Uterus (tissue), 4 donors: ENCODE measurements at places on chromosomes 3 and 15. TPM values are rescaled to one million over a fixed set of nuclear protein-coding genes. Genes with fewer than 3 reads are reported as not detected.
A peak's percentile ranks its signal among the peaks of the same experiment; 100 is the strongest.

GRCh38 chr15:56805466-56806147 lies 72.3 kb upstream of the ZNF280D start:
- peak; percentile 27 for DNase-seq

GRCh38 chr3:63613561-63613960 lies 38.9 kb upstream of the SNTN start:
- DNase-seq = no peak

- no peak for DNase-seq
These were observed 31.5 kb downstream of the CNTN3 start for GRCh38 chr3:74582982-74583381.

DNA sequence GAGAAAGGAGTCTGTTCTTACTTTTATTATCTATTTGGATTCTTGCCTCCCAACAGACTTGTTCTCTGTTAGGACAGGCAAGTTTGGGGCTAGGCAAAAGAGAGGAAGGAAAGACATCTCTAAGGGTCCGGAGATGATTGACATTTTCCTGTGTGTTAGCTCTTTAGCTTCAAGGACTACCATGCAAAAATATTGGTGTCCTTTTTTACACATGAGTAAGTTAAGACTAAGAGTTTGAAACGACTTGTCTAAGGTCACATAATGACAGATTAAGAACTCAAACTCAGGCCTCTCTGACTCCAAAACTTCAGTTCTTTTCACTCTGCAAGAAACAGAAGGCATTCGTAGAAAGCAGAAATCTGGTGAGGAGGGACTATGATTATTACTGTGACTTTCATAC lies 5.9 kb downstream of the LMCD1 start:
- no peak for DNase-seq

TMED3 gene
- total RNA-seq = 15.3 TPM

PDE12 gene
- total RNA-seq = 19.6 TPM

FILIP1L gene
- 58.1 TPM for total RNA-seq

- DNase-seq = no peak
These were observed 36.2 kb upstream of the CLRN1 start for GRCh38 chr3:151008699-151009098.

DNA sequence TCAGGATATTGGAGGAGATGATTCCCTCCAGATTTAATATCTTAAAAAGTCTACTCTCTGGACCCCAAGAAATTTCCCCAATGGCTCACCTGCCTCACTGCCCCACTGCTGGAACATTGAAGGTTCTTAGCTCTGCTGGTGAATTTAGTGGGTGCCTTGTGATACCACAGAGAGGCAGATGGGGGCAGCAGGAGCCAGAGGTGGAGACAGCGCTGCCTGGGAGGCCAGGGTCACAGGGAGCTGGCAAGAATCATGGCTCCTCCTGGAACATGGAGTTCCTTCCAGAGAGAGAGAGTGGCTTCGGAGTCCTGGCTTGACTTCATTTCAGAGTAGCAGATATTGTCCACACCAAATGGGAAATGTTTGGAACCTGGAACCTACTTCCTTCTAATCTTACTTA lies 263.5 kb upstream of the CFAP20DC start:
- DNase-seq = no peak

CLDN18 gene
- total RNA-seq = not detected

DNA sequence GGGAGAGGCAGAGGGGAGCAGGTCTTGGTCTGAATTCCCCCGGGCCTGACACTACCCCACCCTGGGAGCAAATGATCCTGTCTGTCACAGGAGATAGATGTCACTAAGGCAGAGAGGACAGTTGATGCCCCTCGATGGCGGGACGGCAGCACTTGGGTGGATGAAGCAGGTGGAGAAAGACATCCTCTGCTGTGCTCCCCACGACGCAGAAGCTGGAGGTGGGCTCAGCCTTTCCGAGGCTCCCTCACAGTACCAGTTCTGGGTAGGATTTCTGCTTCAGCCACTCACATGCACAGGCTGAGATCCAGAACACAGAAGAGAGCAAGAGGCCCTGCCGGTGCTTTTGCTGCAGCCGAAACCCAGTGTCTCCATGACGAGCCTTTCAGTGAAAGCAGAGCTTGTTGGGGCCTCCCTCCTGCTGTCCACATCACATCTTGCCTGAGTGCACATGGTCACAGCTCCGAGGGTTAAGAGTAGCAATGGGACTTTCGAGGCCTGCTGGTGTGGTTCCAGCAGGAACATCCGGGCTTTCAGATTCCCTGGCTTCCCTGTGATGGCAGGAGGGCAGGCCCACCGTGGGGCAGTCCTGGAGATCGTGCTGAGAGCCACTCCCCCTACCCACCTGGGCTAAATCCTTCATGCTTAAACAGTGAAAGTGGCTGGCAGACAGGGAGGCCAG lies 107.3 kb upstream of the PRR20G start:
- DNase-seq = no peak

DNA sequence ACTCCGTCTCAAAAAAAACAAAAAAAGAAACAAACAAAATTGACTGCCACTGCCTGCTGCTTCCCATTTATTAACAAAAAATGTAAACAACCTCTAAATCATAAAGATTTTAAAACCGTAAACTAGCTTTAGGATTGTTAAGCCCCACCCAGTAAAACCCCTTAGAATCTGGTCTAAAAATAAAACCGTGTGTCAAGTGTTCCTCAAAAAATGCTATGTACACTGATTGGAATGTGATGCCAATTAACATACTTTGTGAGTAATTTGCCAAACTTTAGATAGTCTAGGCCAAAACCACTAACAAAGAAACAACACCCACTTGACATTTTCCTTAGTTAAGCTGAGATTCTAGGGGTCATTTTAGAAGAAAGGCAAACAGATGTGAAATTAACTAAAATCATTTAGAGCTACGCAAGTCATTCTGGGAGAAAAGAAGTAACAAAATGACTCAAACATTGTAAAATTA lies 5.3 kb downstream of the RAF1 start:
- no peak for DNase-seq

CNTN4 gene
- total RNA-seq = 4.4 TPM

- DNase-seq = no peak
These were observed 18.3 kb downstream of the CFAP161 start for GRCh38 chr15:81152339-81152738.

CELSR3 gene
- total RNA-seq = 3.4 TPM

ROBO2 gene
- 0.49 TPM for total RNA-seq

- DNase-seq = no peak
These were observed 406.0 kb upstream of the TMCO5A start for GRCh38 chr15:37528432-37528831.

MCF2L2 gene
- 4.1 TPM for total RNA-seq

DNA sequence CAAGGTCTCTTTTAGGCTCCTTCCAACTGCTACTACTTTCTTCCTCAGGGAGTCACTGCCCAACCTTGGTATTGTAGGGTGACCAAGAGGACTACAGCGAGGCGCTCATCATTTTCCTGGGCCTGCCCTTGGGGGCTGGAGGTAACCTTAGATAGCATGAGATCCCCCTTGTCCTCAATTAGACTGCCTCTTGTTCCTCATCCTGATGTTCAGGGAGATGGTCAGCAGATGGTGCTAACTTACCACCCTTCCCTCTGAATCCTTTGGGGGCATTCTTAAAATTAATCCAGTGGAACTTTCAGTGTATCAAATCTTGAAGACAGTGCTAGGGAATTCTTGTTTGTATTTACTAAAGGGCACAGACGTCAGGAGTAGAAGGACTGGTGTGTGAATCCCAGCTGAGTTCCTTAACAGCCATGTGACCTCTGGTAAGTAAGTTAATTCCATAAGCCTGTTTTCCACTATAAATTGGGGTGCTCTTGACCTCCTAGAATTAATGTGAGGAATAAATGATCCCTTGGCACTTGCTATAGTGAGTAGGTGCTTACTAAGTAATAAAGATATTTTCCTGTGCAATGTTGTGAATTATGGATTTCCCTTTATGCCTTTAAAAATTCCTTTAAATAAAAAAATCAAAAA lies 4.1 kb upstream of the CLPX start:
- no peak for DNase-seq

RBP2 gene
- not detected for total RNA-seq

DNA sequence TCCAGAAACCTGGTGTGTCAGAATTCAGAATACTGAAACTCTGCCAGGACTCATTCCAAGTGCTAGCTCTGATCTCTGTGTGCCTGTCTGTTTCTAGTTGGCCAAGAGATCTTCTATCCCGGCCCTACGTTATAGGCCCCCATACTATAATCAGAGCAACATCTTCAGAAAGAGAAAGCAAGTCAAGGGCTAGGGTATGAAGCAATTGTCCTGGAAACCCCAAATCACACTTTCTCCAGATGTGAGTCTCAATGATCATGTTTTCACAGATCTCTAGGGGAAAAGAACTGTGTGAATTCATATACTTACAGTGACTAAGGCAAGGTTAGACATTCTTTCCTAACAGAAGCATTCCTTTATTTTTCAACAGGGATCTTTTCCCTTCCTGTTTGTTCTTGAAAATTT lies 309.7 kb downstream of the SLC9A9 start:
- no peak for DNase-seq

BFSP2 gene
- total RNA-seq = not detected

- no peak for DNase-seq
These were observed 42.2 kb upstream of the TOPBP1 start for GRCh38 chr3:133703915-133704314.

GHSR gene
- not detected for total RNA-seq

VWA5B2 gene
- total RNA-seq = 0.35 TPM

TRH gene
- not detected for total RNA-seq

GRCh38 chr15:71469413-71469812 lies 340.9 kb upstream of the NR2E3 start:
- no peak for DNase-seq

LYZL4 gene
- total RNA-seq = not detected

FRMD5 gene
- not detected for total RNA-seq

DNA sequence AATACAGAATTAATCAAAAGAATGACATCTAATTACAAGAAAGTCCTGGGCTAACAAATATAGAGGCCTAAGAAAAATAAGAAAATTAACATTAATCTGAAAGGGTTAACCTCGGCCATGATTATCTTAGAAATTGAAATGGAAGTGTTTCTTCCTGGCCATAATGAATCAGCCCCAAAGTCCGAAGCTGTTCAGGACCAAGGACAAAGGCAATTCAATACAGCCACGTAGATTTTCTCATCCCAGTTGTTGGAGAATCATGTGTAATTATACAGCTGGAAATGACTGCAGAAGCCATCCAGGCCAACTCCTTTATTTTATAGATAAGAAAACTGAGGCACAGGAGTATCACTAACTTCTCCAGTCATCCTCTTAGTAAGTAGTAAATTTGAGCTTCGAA lies 38.0 kb upstream of the GBE1 start:
- no peak for DNase-seq

- no peak for DNase-seq
These were observed 198.7 kb upstream of the CMC1 start for GRCh38 chr3:28042707-28043106.

GRCh38 chr3:99783011-99783573 lies 34.6 kb upstream of the CMSS1 start:
- DNase-seq = no peak

DNA sequence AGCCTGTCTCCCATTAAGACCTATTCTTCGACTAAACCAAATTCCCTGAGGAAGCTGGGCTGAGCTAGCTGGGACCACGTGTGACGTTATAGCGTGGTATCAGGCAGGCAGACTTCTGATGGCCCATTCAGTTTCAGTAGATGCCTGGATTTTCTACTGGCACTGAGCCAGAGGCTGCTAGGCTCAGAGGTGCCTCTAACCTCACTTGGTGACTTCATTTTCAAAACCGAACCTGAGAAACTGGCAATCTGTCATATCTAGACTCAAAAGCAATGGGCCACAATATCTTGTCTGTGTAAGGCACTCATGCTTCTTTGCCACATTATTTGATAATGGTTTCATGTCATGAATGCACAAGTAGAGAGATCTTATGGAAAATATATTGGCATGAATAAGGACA lies 352.1 kb upstream of the AZI2 start:
- no peak for DNase-seq

NR2E3 gene
- not detected for total RNA-seq

- no peak for DNase-seq
These were observed 283.7 kb upstream of the PROK2 start for GRCh38 chr3:72068621-72069020.

DNA sequence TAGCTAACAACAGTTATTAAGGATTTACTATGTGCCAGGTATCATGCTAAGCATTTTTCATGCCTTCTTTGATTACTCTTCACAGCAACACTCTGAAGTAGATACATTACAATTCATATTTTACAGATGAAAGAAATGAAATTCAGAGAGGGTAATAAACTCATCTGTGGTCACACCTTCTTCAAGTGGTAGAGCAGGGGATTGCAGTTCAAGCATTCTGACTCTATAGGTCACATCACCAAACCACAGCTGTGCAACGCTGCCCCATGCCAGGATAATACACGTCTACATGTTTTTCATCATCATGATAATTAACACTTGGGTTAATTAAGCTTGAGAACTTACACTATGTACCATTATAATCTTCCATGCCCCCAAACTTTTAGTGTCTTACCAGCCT lies 98.5 kb downstream of the LRRC3B start:
- no peak for DNase-seq

DNA sequence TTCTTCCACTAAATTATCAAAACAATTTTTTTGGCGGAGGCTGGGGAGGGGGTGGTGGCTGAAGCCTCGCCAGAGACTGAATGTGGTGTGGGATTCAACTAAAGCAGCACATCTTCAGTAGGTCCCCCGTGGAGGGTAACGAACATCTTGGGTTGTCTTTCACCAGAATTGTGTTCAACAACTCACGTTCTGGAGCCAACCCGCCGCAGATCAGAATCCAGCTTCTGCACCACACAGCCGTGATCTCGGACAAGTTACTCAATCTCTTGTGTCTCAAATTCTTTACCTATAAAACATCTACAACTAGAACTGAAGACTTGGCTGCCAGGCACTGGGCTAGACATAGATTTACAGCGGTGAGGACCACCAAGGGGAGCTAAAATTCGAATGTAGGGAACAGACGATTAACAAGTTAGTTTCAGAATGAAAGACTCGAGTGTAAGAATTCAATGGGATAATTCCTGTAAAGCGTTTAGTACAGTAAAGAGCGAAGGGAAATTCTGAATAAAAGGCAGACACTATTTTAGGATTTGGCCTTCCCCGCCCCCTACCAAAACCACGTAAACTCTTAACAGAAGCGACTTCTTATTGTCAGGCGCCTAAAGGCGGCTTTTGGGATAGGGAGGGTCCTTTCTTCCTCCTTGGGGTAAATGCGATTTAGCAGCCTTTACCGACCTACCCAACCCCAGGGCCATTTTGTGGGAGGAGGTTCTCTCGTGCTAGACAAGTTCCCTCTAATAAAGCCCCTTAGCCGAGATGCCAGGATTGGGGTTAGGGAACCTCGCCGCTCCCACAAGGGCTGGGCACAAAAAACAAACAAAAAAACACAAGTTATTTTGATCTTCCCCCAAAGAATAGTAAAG lies 697 bp upstream of the RAB5A start:
- peak; percentile 24 for DNase-seq

- DNase-seq = no peak
These were observed 84.7 kb downstream of the MYO9A start for GRCh38 chr15:72033285-72033684.

ELL3 gene
- total RNA-seq = 0.59 TPM

DNA sequence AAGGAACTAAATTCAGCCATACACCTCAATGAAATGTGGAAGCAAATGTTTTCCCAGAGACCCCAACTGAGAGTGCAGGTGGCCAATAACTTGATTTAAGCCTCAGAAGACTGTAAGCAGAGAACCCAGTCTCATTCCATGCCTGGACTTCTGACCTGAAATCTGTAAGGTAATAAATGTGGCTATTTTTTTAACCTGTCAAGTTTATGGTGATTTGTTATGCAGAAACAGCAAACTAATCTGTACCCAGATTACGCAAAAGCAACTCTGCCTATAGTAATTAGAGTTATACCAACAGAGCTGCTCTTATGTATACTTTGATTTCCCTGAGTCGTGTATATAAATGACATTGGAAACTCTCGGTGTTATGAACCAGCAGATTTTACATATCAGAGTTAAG lies 534.0 kb upstream of the NAALADL2 start:
- DNase-seq = no peak
